AML-193 (cell line): ENCODE measurements at places on chromosomes 4 and X.
A peak's percentile ranks its signal among the peaks of the same experiment; 100 is the strongest.

GRCh38 chrX:69813677-69814076 is 197.8 kb downstream of the EDA start:
- no peak for DNase-seq

GRCh38 chrX:31435592-31435991 is 363.8 kb upstream of the FTHL17 start:
- no peak for DNase-seq

- no peak for DNase-seq
These were observed 17.5 kb downstream of the CCDC160 start for GRCh38 chrX:134254511-134254910.

DNA sequence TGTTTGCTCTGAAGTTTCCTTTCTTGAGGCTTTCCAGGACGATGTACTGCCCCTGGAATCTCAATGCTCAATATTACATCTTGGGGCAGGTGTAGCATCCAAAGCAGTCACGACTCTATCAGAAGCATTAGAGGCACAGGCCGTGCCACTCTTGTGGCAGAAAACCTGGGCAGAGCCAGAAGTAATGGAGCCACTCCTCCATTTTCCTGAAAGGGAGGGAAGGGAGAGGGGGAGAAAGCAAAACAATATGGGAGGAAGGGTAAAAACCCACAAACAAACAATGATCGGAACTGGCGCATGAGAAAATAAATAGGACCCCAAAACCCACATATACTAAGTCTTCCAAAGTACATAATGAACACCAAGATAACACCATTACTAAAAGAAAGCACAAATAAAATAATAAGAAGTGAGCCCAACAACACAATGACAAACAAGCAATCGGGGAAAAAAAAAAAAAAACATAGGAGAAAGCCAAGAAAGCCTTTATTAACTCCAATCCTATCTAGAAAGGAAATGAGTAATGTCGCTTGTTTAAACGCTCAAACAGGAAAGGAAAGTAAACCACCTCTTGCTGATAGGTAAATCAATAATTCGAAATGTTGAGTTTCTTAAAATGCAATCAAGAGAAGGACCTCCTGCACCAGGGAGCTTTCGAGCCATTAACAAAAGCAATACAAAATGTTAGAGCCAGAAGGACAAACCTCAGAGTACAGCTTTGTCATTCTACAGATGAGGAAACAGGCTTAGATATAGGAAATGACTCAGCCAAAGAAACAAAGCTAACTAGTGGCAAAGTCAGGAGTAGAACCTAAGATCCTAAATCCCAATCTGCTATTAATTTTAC is 117.4 kb downstream of the ATRX start:
- peak; percentile 70 for DNase-seq

DNA sequence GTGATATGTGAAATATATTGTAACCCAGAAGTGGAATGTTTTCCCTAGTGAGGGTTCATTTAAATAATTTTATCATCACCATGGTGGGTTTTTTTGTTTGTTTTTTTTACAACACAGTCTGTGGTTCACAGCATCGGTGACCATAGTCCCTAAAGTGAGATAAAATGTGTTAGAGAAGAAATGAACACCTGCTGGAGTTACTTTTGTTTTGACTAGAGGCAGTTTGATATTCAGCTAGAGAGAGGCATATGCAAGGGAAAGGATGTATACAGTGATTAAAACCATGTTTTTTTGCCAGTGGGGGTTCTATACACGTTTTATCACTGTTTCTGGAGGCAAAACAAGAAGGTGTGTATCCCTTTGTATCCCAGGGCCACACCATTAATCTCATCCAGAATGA is 541.5 kb downstream of the PCDH7 start:
- no peak for DNase-seq
